ENCODE measurements at places on chromosomes 4 and X. TPM values are rescaled to one million over a fixed set of nuclear protein-coding genes. Genes with fewer than 3 reads are reported as not detected.

Gene CPE
- total RNA-seq: 10.2 TPM

DNA sequence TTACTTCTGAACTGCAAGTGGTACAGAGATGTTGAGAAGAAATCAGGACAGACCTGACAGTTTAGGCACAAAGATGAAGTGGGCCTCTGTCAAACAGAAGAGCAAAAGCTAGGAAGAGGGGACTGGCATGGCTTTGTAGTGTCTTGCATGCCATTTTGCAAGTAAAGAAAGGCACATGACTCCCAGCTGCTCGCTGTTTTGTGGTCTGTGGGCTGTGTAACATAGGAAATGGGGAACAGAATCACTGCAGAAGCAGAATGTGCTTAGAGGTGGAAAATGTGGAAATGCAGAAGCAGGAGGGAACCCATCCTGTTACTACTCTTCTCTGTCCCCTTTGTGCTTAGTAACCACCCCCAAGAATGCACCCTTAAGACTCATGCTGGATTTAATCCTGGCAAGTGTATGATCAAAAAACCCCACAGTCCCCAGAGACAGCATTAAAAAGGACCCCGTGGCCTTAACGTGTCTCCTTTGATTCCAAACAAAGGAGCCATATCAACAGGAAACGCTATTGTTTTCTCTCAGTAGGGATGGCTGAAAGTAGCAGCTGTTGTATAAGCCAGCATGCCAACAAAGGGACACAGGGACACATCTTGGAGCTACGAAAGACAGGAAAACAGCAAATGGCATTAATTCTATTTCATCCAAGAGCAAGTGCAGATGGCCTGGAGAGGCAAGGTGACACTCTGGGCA is 177.6 kb upstream of the GLRA2 start:
- no peak for DNase-seq

Gene SPRY1
- 0.06 TPM for total RNA-seq

DNA sequence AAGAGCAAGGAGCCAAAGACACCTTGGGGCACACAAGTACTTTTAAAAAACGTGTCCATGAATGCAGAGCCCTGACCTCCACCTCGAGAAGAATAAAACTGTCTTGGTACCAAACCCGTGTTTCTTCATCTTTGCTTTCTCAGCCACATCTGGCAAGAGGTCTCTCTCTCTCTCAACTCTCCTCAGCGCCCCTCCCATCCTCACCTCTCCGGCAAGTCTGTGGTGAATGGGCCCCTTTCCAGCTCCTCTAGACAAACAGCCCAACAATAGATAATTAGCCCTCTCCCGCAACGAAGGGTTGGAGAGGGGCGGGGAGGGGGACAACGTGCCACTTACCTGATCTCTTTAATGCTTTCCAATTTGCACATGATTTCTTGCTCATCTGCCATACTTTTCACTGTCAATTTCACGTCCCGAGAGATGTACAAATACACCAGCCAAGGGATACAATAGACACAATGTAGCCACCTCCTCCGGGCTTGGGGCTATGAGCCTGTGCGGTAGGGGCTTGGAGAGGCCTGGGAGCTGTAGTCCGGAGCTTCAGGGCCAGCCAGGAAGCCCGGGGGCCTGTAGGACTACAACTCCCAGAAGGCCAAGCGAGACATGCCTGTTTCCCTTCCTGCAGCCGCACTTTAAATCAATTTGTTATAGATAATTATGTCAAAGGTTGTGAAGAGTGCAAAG is at the start of gene ZC4H2:
TSS of gene ZC4H2 (minus strand) at position 462 of the 684 bp plus-strand sequence. CDS start at position 389, 73 bp downstream.
- no peak for DNase-seq

DNA sequence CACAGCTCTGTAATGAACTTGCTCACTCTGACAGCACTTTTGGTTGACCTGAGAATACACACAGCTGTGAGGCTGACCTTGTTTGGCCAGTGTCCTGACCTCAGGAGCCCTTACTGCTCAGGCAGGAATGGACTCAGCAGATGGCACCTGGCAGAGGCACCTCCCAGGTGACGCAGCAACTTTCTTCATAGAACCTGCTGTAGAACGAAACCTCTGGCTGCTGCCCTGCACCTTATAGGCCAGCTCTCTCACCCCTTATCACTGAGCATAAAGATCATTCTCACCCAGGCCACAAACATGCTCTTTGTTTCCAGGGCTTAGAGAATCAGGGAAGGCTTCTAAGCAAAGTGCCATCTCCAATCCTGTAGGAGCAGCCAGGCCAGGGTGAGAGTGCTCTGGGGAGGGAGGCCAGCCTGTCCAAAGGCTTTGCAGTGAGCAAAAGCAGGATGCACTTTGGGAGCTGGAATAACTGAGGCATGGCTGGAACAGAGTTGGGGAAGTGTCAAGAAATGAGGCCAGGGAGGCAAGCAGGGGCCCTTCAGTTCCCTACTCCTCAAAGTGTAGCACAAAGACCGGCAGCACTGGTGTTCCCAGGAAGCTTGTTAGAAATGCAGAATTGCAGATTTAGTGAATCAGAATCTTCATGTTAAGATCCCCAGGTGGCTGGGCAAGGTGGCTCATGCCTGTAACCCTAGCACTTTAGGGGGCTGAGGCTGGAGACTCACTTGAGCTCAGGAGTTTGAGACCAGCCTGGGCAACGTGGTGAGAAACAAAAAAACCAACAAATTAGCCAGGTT is 13.3 kb upstream of the CENPU start:
- no peak for DNase-seq

GRCh38 chr4:106803083-106803482 is 233.0 kb downstream of the DKK2 start:
- no peak for DNase-seq

Gene NPNT
- total RNA-seq: not detected

GRCh38 chrX:19225909-19226308 is 103.6 kb upstream of the ADGRG2 start:
- DNase-seq: peak; percentile 10

DNA sequence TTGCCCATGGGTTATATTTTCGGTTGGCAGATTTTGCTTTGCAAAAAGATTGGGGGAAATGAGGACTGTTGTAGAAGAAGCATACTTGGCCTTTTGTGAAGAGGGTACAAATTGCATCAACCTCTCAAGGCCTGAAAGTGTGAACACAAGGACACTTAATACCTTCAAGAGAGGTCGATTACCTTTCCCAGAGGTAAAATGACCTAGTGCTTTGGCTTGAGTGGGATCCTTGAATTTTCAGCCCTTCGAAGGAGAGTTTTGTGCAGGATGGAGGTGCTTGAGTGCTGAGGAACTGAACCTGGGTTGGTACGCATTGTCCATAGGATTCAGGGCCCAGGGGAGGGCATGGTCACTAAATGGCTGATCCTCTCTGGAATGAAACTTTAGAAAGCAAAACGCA is 27.6 kb upstream of the NKAP start:
- DNase-seq: no peak

DNA sequence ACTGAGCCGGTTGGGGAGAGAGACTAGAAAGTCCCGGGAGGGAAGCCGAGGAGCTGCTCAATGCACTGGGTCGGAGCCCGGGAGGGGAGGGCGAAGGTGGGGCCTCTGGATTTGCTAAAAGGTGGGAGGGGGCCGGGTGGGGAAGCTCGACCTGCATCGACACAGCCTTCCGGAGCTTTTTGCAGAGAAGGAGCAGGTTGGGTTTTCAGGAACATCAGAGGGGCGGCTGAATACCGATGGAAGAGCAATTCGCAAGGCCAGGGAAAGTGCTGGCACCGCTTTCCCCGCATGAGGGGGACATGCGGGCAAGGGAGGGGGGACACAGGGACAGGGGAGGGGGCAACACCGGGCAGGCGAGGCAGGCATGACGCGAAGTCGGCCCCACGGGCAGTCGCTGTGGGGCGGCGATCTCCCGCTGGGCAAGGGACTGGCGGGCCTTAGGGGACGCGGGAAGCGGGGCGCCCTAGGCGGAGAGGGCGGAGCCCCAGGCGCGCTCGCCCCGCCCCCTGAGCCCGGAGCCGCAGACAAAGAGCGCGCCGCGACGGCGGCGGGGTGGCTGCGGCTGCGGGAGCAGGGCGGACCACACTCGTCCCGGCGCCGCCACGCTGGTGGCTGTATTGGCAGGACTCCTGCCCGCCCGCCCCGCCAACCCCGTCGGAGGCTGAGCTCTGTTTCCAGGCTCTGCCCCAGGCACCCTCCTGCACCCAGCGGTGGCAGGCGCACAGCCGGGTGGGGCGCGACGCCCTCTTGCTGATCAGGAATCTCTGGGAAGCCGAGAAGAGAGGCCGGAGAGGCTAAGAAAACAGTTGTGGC is 11.6 kb downstream of the PDZD4 start:
- peak; percentile 56 for DNase-seq

Gene OTC
- total RNA-seq: not detected
